ENCODE measurements at places on chromosomes 5 and 9. TPM values are rescaled to one million over a fixed set of nuclear protein-coding genes. Genes with fewer than 3 reads are reported as not detected.

GRCh38 chr5:156367597-156367996 lies 40.6 kb downstream of the SGCD start:
- no peaks in the 10 kb centered on the region for H3K4me1 ChIP-seq
- H3K27ac ChIP-seq: no peak overlapping the region
- DNase-seq: no peak
- H3K36me3 ChIP-seq: no peaks in the 10 kb centered on the region
- no peak overlapping the region for H3K4me3 ChIP-seq
- peaks cover 2% of the 10 kb centered on the region for H3K27me3 ChIP-seq

The TRPM3 gene
- total RNA-seq: not detected

The ECM2 gene
- total RNA-seq: not detected

- H3K4me1 ChIP-seq: peaks cover 42% of the 10 kb centered on the region
- H3K27ac ChIP-seq: no peak overlapping the region
- H3K36me3 ChIP-seq: no peaks in the 10 kb centered on the region
- no peak overlapping the region for H3K4me3 ChIP-seq
These were observed 319.2 kb upstream of the CD180 start for GRCh38 chr5:67515762-67516161.

The PCDHB11 gene
- total RNA-seq: not detected

DNA sequence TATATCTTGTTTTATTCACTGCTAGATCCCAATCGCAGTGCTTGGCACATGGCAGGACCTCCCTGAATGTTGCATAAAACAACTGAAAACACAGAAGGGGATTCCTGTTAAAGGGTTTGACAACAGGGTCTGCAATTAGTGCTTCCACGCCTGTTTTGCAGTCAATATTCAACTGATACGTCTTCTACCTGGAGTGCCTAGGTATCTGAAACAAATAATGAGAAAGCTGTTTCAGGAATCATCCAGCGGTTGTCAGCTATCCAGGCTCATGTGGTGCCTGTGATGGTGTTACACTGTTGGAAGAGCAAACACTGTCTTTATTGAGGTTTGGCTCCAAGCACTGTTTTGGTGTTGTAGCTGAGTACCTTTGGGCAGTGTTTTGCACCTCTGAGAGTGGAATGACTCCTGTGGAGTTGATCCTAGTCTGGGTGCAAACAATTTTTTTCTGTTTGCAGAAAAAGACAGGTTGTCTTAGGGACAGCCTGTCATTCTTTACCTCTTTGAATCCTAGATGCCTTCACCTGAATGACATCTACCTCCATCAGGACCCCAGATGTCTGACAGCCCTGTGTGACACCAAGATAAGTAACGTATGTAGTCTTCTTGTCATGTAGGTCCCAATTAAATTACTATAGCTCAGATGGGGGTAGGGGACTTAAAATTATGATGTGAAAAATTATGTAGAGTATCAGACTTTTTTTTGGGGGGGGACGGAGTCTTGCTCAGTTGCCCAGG lies 14.8 kb upstream of the MATR3 start:
- no peaks in the 10 kb centered on the region for H3K27me3 ChIP-seq
- no peak overlapping the region for H3K27ac ChIP-seq
- DNase-seq: no peak
- no peak overlapping the region for H3K4me3 ChIP-seq

- no peaks in the 10 kb centered on the region for H3K27me3 ChIP-seq
- H3K4me3 ChIP-seq: no peak overlapping the region
- H3K4me1 ChIP-seq: no peaks in the 10 kb centered on the region
- no peak overlapping the region for H3K27ac ChIP-seq
- no peak for DNase-seq
These were observed 57.3 kb upstream of the SLC28A3 start for GRCh38 chr9:84397822-84398221.

The OLFML2A gene
- not detected for total RNA-seq

DNA sequence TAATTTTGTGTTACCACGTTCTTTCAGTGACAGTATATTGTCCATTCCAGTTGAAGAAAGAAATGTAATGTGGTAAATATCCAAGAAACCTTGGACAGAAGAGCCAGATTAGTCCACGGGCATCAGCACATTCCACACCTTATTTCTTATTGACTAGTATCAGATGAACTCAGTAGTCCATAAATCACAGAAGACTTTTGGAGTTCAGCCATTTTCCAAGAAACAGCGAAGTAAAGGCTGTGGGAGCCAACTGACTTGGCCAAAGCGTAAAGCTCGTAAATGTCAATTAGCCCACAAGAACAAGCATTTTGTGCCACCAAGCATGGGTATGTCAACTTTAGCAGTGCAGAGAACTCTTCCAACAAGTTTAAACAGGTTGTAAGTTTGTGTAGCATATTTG lies 60.2 kb upstream of the STARD4 start:
- H3K27me3 ChIP-seq: peaks cover 18% of the 10 kb centered on the region
- no peak overlapping the region for H3K4me3 ChIP-seq
- no peaks in the 10 kb centered on the region for H3K36me3 ChIP-seq
- no peak overlapping the region for H3K27ac ChIP-seq
- H3K4me1 ChIP-seq: no peaks in the 10 kb centered on the region

DNA sequence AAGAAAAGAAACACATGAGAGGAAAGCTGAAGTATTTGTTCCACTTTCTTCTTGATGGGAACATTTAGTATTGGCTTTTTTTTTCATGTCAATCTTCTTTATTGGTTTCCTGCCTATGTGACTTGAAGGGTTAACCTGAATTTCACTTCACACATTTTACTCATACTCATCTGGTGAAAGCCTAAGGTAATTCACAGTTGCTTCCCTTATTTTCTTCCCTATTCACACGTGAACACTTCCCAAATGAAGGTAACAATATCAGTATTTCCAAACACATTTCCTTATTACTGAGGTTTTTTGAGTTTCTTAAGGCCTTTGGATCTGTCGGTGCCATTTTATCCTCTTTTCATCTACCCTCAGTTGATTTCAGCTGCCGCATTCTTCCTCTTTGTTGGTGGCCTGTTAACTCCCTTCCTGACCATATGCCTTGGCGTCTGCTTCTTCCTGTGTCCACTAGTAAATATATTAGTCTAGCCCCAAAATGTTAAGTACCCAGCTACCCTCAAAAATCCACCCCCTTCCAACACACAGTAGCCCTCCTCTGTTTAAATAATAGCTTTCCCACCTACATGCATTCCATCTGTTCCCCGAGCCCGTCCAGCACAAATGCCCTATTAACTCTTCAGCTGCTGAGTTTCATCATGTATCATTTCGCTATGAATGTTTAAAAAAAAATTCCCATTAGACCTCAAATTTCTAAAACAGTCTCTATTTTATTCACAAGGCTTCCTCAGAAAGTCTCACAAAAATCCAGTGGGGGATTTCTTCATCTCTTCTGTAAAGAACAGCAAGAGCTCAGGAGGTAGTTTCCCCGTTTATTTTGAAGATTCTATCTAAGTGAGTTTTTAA lies 97.3 kb downstream of the USP20 start:
- peaks cover 18% of the 10 kb centered on the region for H3K36me3 ChIP-seq
- peak overlapping the region; percentile 87 for H3K27ac ChIP-seq
- H3K4me1 ChIP-seq: peaks cover 67% of the 10 kb centered on the region
- no peak for DNase-seq

GRCh38 chr5:175847503-175847902 lies 23.9 kb upstream of the CPLX2 start:
- no peak overlapping the region for H3K4me3 ChIP-seq
- H3K27me3 ChIP-seq: no peaks in the 10 kb centered on the region
- H3K27ac ChIP-seq: no peak overlapping the region

DNA sequence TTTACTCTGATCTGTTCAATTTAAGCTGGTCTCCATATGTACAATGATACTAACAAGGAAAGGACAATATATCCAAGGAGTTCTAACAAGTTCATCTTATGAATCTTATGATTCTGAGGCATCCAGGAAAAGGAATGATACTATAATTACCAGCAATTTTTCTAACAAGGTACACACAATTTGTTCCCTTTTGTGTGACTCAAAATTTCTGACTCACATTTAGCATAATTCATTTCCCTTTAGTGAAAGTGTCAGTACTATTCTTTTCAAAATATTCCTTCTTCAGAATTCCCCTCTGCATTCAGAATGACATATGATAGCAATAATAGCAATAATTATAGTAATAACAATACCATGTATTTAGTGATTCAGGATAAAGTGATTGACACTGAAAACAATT lies 594.8 kb downstream of the DMRTA1 start:
- H3K27me3 ChIP-seq: no peaks in the 10 kb centered on the region
- no peak overlapping the region for H3K27ac ChIP-seq
- H3K4me1 ChIP-seq: no peaks in the 10 kb centered on the region
- H3K36me3 ChIP-seq: no peaks in the 10 kb centered on the region
- DNase-seq: no peak

DNA sequence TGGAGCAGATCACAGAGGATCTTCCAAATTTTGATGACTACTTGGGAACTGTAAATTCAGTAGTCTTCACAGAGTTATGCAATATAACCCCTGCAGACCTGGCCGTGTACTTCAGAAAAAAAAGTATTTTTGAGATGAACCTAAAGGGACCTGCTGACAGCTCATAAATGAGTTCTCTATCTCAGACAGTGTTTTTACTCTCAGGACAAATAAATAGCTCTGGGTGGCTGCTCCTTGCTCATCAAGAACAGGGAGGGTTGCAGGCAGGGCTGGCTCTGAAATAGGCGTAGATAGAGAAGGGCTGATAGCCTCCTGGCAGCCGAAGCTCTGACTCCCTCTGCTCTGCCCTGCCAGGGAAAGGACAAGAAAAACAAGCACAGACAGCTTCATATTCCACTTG lies 64.8 kb downstream of the PLAC8L1 start:
- H3K4me1 ChIP-seq: no peaks in the 10 kb centered on the region
- DNase-seq: no peak
- no peaks in the 10 kb centered on the region for H3K27me3 ChIP-seq
- no peak overlapping the region for H3K4me3 ChIP-seq
- H3K36me3 ChIP-seq: no peaks in the 10 kb centered on the region

- peaks cover 18% of the 10 kb centered on the region for H3K36me3 ChIP-seq
- no peak overlapping the region for H3K27ac ChIP-seq
- no peak for DNase-seq
- no peaks in the 10 kb centered on the region for H3K27me3 ChIP-seq
- H3K4me3 ChIP-seq: no peak overlapping the region
- H3K4me1 ChIP-seq: no peaks in the 10 kb centered on the region
These were observed 130.1 kb downstream of the ARSB start for GRCh38 chr5:78855026-78855425.

DNA sequence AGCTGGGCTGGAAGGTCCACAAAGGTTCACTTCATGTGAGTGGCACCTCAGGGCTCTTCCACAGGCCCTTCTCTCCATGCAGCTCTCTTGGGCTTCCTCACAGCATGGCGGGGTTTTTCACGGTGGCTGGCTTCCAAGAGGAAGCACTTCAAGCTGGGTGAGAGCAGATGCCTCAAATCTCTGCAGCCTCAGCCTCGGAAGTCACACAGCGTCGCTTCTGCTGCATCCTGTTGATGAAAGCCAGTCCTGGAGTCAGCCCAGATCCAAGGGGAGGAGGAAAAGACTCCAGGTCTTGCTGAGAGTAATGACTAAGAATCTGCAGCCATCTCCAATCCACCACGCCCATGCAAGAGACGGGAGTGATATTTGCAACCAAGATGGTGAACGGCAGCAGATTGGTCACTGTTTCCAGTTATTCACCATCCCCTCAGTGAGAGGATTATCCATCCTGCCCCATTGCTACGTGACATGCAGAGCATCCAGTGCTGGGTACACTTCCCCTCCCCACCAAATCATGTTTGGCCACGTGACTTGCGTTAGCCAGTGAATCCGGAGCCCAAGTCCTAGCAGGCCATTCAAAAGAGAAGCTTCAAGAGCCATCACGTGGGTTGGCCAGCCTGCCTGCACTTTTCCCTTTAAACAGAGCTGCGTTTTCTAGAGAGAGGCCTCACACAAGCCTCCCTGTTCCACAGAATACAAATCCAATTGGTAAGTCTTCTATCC lies 173.9 kb downstream of the C9orf50 start:
- H3K27ac ChIP-seq: no peak overlapping the region
- no peaks in the 10 kb centered on the region for H3K27me3 ChIP-seq
- H3K36me3 ChIP-seq: no peaks in the 10 kb centered on the region
- no peak overlapping the region for H3K4me3 ChIP-seq
- DNase-seq: no peak
- H3K4me1 ChIP-seq: no peaks in the 10 kb centered on the region

The PDE6A gene
- not detected for total RNA-seq

GRCh38 chr9:130977811-130978221 lies 31.2 kb upstream of the LAMC3 start:
- DNase-seq: no peak
- no peak overlapping the region for H3K4me3 ChIP-seq
- H3K27ac ChIP-seq: no peak overlapping the region
- H3K4me1 ChIP-seq: no peaks in the 10 kb centered on the region
- H3K27me3 ChIP-seq: peaks cover 11% of the 10 kb centered on the region

DNA sequence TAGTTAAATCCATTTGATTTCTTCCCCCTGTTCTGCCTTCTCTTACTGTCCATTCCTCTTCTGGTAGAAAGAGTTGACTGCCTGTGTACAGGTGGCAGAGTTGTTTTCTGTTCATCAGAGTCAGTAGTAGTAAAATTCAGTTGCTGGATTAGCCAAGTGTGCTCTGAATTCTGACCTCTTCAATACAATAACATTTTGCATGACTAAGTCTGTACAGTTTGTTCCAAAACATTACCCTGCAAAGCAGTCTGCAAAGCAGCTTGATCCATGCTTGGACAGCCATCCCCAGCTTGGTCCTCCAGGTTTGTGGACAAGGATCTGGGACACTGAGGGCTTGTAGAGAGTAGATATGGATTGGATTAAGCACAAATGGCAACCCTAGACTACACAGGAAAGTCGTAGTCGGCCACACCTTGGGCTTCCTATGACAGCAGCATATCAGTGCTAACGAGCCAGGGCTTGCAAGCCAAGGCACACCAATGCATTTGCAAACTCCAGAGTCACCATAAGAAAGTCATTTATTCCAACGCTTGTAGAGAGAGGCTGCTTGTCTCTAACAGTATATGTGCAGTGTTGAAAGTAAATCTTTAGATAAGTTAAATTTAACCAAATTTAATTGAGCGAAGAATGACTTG lies 25.2 kb downstream of the IL12B start:
- no peak for DNase-seq
- H3K27me3 ChIP-seq: peaks cover 11% of the 10 kb centered on the region
- no peak overlapping the region for H3K4me3 ChIP-seq

DNA sequence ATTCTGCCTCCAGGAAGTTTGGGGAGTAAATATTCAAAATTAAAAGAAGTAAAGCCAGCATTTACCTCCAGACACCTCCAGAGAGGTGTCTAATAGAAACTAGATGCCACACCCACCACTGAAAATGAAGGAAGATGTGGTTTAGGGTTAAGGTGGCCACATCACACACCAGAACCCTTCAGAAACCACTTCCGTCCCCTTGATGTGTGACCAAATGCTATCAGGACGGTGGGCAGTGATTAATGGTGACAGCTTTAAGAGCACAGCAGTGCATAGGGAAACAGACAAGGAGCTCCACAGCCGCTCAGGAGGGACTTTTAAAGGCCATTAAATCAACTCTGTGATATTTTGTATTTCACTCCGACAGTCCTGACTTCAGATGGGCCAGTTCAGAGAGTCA lies 295.2 kb downstream of the BRINP1 start:
- no peak for DNase-seq

The SPATA31E1 gene
- total RNA-seq: not detected

The NUTM2F gene
- total RNA-seq: not detected

All from activated CD4-positive, alpha-beta memory T cell treated with anti-CD3 and anti-CD28 coated beads for 36 hours (primary cell).